Muscle of leg (tissue), 16 donors: ENCODE measurements at places on chromosomes 6 and 20. TPM values are rescaled to one million over a fixed set of nuclear protein-coding genes. Genes with fewer than 3 reads are reported as not detected.

Gene OR11A1
- not detected for total RNA-seq

- no peaks in the 10 kb centered on the region for H3K36me3 ChIP-seq
- H3K27ac ChIP-seq: peak overlapping the region; percentile 33
- H3K4me1 ChIP-seq: peaks cover 3% of the 10 kb centered on the region
- no peaks in the 10 kb centered on the region for H3K27me3 ChIP-seq
- no peak overlapping the region for H3K4me3 ChIP-seq
Observed at GRCh38 chr6:83464381-83465140, 33.7 kb upstream of the ME1 start.

Gene MBOAT1
- total RNA-seq: 6.1 TPM

- peak; percentile 76 for DNase-seq
- no peak overlapping the region for H3K4me3 ChIP-seq
- no peaks in the 10 kb centered on the region for H3K36me3 ChIP-seq
- H3K27me3 ChIP-seq: no peaks in the 10 kb centered on the region
Observed at GRCh38 chr6:80210618-80211017, 104.1 kb downstream of the BCKDHB start.

GRCh38 chr6:6085928-6086668 lies 79.4 kb upstream of the NRN1 start:
- H3K27me3 ChIP-seq: no peaks in the 10 kb centered on the region
- H3K4me1 ChIP-seq: no peaks in the 10 kb centered on the region
- peak; percentile 45 for DNase-seq
- no peak overlapping the region for H3K4me3 ChIP-seq
- no peak overlapping the region for H3K27ac ChIP-seq
- H3K36me3 ChIP-seq: no peaks in the 10 kb centered on the region

GRCh38 chr6:24378473-24379097 lies 20.7 kb upstream of the DCDC2 start:
- no peaks in the 10 kb centered on the region for H3K36me3 ChIP-seq
- no peaks in the 10 kb centered on the region for H3K4me1 ChIP-seq
- H3K27ac ChIP-seq: no peak overlapping the region
- no peaks in the 10 kb centered on the region for H3K27me3 ChIP-seq
- DNase-seq: no peak

- DNase-seq: no peak
- H3K4me1 ChIP-seq: peaks cover 9% of the 10 kb centered on the region
- no peaks in the 10 kb centered on the region for H3K27me3 ChIP-seq
- no peak overlapping the region for H3K4me3 ChIP-seq
- no peak overlapping the region for H3K27ac ChIP-seq
- no peaks in the 10 kb centered on the region for H3K36me3 ChIP-seq
Observed at GRCh38 chr6:26309731-26310142, 55.3 kb upstream of the BTN3A2 start.

Gene PROKR2
- not detected for total RNA-seq

GRCh38 chr20:17479063-17479657 lies 52.0 kb downstream of the BFSP1 start:
- no peaks in the 10 kb centered on the region for H3K27me3 ChIP-seq
- H3K27ac ChIP-seq: no peak overlapping the region
- no peak overlapping the region for H3K4me3 ChIP-seq

- no peak overlapping the region for H3K4me3 ChIP-seq
- H3K36me3 ChIP-seq: no peaks in the 10 kb centered on the region
- H3K4me1 ChIP-seq: peaks cover 6% of the 10 kb centered on the region
- H3K27ac ChIP-seq: no peak overlapping the region
- DNase-seq: peak; percentile 60
Observed at GRCh38 chr20:53794529-53795115, 201.0 kb upstream of the ZNF217 start.

Gene LTA
- total RNA-seq: 0.04 TPM

Gene GNMT
- 0.22 TPM for total RNA-seq

GRCh38 chr6:130240232-130240631 lies 17.5 kb upstream of the SAMD3 start:
- no peak overlapping the region for H3K4me3 ChIP-seq
- H3K27ac ChIP-seq: peak overlapping the region; percentile 49
- H3K27me3 ChIP-seq: no peaks in the 10 kb centered on the region
- H3K4me1 ChIP-seq: peaks cover 6% of the 10 kb centered on the region
- no peaks in the 10 kb centered on the region for H3K36me3 ChIP-seq
- DNase-seq: peak; percentile 90

DNA sequence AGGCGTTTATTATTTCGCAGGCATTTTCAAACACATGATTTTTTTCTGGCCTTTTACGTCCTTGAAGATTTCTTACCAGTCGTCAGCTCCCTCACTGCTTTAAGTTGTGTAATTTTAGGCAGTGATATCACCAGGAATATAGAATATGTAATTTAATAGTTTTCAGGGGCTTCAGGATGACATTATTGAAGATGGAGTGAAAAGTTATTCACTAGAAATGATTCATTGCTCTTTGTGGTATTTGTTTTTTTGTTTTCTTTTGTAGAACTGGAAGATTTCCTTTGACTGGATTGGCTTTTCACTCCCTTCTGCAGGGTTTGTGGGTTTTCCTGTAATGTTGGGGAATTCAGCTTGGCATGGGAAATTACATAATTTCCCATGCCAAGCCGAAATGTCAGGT lies 2.0 kb downstream of the LRRC1 start:
- H3K4me1 ChIP-seq: peaks cover 23% of the 10 kb centered on the region
- no peaks in the 10 kb centered on the region for H3K36me3 ChIP-seq
- H3K27ac ChIP-seq: no peak overlapping the region
- no peak for DNase-seq
- H3K4me3 ChIP-seq: peak overlapping the region; percentile 67
- H3K27me3 ChIP-seq: peaks cover 11% of the 10 kb centered on the region

GRCh38 chr6:26218824-26219223 lies 131.6 kb downstream of the HFE start:
- H3K27me3 ChIP-seq: no peaks in the 10 kb centered on the region
- H3K4me3 ChIP-seq: no peak overlapping the region
- no peak for DNase-seq
- peaks cover 31% of the 10 kb centered on the region for H3K4me1 ChIP-seq

Gene PRPH2
- total RNA-seq: 5.3 TPM

DNA sequence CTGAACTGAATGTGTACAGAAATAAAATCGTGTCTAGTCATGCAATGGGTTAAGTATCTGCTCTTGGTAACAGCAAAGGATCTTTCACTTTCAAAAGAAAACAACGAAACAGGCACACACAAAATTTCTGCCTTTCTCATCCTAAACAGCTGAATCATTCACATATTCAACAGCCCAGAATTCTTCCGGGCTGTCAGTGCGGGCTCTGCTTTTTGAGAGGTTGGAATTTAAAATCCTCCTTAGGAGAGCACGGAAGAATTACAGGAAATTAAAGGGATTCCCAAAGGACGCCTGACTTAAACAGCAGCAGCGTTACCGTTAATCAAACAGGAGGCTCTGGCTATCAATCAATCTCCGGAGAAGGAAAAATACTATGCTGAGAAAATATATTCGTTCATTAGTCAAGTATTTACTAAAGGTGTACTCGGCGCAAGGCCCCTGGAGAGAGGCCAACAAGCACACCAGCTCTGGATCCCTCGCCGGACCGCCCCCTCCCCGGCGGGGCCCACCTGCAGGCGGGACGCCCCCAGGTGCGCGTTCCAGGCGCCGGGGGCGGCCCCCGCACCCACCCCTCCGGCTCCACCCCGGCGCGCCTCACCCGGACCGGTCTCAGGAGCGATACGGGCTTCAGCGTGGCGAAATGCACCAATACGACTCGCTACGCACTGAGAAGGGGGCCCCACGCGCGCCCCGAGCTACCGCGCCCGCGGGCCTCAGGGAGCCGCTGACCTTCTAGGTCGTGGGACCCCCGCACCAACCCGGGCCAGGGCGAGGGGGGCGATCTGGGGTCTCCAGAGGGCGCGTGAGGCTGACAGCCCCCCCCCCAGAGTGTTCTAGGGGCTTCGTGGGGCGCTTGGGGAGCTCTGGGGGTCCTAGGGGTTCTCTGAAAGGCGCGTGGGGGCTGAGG lies 1.0 kb downstream of the NAPB start:
- H3K27me3 ChIP-seq: no peaks in the 10 kb centered on the region
- peak overlapping the region; percentile 97 for H3K4me3 ChIP-seq
- DNase-seq: peak; percentile 59
- no peaks in the 10 kb centered on the region for H3K4me1 ChIP-seq
- no peaks in the 10 kb centered on the region for H3K36me3 ChIP-seq

GRCh38 chr6:17193106-17193775 lies 87.9 kb upstream of the RBM24 start:
- H3K27me3 ChIP-seq: no peaks in the 10 kb centered on the region
- H3K4me3 ChIP-seq: no peak overlapping the region
- no peak overlapping the region for H3K27ac ChIP-seq
- H3K4me1 ChIP-seq: no peaks in the 10 kb centered on the region

Gene IL20RA
- total RNA-seq: 23.4 TPM

DNA sequence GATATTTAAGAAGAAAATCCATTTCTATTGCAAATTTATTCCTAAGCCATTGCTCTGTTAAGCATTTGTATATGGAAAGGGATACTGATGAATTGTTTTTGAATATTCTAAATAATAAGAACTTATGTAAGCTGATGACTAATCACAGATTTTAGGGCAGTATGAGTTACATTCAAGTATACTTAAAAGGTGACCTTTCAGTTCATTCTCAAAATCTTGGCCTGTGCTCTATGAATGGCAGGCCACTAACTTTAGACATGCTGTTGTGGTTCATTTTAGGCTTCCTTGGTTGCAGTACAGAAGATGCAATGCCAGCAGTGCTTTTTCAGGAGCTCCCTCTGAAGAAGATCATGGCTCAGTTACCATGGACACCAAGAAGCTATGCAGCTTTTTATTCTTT lies 380.4 kb downstream of the CENPW start:
- no peaks in the 10 kb centered on the region for H3K36me3 ChIP-seq
- no peak overlapping the region for H3K27ac ChIP-seq
- DNase-seq: peak; percentile 9
- peaks cover 2% of the 10 kb centered on the region for H3K4me1 ChIP-seq
- H3K4me3 ChIP-seq: no peak overlapping the region

Gene SLC22A3
- total RNA-seq: 8.2 TPM

Gene SLC35F1
- total RNA-seq: 1.9 TPM

Gene GGTLC1
- total RNA-seq: not detected

GRCh38 chr6:38169221-38169976 lies 349.9 kb downstream of the ZFAND3 start:
- H3K4me1 ChIP-seq: peaks cover 25% of the 10 kb centered on the region
- peak; percentile 55 for DNase-seq
- no peaks in the 10 kb centered on the region for H3K27me3 ChIP-seq
- H3K36me3 ChIP-seq: peaks cover 7% of the 10 kb centered on the region
- H3K27ac ChIP-seq: no peak overlapping the region

DNA sequence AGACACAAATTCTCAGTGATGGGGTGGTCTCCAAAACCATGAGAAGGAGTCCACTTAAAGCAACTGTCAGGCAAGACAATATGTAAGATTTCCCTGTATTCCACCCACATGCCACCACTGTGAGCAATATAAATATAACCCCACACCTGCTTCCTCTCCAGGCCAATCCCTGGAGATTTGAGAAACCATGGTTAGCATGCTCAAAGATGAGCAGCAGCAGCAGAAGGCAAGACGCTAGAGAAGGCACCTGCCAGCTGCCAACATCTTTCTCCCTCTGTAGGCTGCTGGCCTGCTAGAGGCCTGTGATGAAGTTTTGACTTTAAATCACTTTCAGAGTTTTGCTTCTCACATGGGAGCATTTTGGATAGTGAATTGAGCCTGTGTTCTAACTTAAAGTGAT lies 7.9 kb upstream of the SOD2 start:
- H3K4me3 ChIP-seq: no peak overlapping the region
- H3K27ac ChIP-seq: peak overlapping the region; percentile 9
- H3K36me3 ChIP-seq: no peaks in the 10 kb centered on the region
- no peaks in the 10 kb centered on the region for H3K27me3 ChIP-seq

Gene FAXC
- 1.2 TPM for total RNA-seq

DNA sequence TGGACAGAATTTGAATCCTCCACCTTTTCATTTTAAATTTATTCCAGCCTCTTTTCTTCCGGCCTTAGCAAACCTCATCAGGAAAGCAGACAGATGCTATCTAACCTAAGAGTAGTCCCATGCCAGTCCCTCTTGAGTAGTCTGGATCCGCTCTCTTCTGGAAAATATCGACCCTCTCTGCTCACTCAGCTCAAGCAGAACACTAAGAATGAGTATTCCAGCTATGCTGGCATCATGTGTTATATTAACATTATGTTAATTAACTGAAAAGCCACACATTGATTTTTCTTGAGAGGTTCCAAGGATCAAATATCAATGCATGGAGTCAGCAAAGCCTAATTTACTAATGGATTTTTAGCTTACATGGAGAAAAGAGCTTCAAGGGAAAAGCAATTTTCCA lies 161.4 kb downstream of the ID4 start:
- no peaks in the 10 kb centered on the region for H3K27me3 ChIP-seq
- DNase-seq: no peak
- H3K27ac ChIP-seq: no peak overlapping the region
- H3K4me3 ChIP-seq: no peak overlapping the region
- H3K4me1 ChIP-seq: no peaks in the 10 kb centered on the region
- no peaks in the 10 kb centered on the region for H3K36me3 ChIP-seq

Gene EYS
- total RNA-seq: 1.1 TPM

DNA sequence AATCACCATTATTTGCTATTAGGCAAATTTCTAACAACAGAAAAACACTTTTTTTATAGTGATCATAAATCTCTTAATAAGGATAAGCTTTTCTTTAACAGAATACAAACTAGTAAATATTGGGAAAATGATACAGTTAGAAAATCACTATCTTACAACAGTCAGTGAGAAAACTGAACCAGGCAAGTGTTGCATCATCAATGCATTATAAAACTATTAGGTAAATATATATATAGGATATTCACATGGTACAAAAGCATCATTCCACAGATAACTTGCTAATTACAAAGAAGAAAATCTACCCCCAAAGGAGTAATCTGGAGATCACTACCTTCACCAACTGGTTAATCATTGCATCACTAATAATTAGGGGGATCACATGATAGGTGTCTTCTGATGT lies 652.1 kb downstream of the HACE1 start:
- no peak overlapping the region for H3K27ac ChIP-seq
- H3K27me3 ChIP-seq: no peaks in the 10 kb centered on the region
- DNase-seq: no peak
- no peaks in the 10 kb centered on the region for H3K36me3 ChIP-seq
- no peak overlapping the region for H3K4me3 ChIP-seq
- H3K4me1 ChIP-seq: no peaks in the 10 kb centered on the region

DNA sequence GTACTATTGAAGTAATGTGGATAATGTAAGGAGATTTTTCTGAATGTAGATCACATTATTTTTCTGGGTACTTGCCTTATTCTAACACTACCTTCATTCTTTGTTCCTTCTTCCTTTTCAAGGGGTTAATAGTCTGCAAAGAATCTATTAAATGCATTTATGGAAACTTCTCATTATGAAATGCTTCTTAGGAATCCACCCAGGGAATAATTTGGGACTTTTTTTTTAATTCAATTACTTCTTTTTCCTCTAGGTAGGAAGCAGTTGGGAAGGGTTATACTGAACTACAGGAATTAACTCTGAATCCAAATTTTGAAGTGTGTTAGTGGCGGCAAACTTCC lies 173.1 kb downstream of the FOXA2 start:
- H3K27me3 ChIP-seq: peaks cover 3% of the 10 kb centered on the region
- no peak overlapping the region for H3K4me3 ChIP-seq
- no peak for DNase-seq

Gene THBS2
- total RNA-seq: 119 TPM

Gene SNAP25
- total RNA-seq: 3.1 TPM
